ENCODE measurements at places on chromosomes 4 and X.

DNA sequence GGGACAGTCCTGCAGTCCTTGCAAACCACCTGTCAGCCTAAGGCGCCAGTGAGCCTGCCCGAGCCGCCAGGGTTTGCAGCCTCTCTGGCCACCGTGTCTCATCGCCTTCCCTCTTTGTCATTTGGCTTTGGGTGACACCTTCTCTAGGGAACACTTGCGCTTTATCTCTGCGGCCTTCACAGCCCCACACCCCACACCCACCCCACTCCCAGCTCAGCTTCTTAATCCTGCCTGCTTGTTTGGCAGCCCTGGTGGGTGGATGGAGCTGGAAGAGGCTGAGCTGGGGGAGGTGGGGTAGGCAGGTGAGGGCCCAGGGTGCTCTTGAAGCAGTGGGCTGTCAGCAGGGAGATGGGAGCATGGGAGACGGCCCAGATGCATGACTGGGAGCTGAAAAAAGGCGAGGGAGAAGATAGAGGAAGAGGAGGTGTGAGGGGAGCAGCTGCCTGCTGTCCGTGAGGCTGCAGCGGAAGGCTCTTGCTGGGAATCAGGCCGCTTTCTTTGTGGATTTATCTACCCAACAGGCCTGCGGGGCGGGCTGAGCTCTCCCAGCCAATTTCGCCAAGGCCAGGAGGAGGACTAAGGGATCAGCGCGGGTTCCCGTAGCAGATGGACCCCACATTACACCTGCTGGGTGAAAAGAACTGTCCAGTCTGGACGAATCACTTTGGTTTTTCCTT, 97.5 kb upstream of the STOX2 start:
- no peak for DNase-seq

- DNase-seq, result peak; percentile 55
These were observed 8.1 kb downstream of the ENPEP start for GRCh38 chr4:110484029-110484428.

DNA sequence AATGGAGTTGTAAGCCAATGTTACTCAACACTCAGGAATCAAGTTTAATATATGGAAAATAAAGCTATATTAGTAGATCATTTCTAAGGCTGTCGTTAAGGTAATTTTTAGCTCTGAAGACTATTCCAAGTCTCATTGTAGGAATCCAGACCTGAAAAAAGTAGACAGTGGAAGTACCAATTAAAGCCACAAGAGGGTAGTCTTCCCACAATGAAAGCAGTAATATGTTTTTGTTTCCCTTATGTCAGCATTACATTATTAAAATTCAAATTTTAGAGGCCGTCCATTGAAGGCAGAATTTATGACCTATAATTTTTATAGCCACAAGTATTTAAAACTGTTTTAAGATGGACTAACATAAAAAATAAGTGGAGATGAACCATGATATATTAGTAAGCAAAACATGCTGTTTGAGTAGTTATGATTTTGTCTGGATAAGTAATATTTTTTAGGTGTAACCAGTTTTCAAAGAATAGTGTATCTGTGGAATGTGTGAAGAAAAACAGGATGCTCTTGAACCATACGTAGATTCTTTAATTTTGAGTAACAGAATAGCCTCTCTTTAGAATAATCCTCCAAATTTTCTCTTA, 372.6 kb upstream of the TECRL start:
- peak; percentile 19 for DNase-seq

GRCh38 chrX:139823806-139824205, 109.0 kb downstream of the ATP11C start:
- DNase-seq, result no peak

DNA sequence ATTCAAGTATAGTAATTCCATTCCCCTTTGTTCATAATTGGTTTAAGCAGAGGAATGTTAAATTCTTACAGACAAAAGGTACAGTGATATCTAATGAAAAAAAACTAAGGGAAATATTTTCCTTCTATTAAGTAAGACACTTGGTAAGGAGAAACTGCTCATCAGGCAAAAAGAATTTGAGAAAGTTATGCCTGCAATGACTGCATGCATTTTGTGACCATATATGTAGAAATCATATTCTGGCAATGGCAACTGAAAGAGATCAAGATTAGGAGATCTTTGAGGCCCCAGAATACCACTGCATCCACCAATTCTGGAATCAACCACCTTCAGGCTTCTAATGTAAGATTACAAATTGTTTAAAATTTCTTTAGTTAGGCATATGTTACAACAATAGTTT, 364.8 kb downstream of the PCDH10 start:
- DNase-seq, result no peak

DNA sequence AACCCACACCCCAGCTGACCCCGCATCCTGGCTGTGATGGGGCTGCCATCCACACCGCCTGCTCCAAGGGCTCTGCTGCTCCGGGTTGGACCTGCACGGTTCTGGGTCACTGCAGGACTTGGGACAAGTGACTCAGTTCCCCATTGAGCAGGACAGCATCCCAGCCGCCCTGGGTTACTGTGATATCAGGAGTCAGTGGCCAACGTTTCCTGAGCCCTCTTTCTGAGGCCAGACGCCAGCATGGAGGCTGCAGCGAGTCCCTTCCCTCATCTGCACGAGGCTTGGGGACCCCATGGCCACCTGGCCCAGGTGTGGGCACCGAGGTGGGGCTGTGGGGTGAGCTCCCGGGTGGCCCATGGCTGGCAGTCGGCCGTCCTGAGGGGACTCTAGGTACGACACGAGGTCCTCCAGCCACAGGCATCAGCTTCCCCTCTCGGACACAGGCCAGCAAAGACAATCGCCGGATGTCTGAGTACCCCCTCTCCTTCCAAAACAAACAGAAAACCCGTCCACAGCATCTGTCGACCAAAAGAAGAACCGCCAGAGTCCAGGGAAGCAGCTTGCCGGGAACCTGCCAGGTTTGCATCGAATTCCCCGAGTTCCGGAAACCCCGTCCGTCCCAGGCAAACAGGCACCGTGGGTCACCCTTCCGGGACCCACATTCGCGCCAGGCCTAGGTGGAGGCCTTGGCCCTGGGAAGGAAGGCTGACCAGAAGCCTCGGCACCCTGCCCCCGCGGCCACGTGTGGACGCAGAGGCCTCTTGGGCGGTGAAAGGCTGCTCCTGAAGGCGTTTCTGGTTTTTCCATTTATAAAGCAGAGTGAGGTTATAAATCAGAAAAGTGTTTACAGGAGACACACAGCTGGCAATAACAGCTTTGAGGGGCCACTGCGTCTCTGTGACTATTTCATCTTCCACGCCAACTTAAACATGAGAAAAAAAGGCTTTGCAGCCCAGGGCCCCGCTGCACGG, 136.0 kb downstream of the FAM53A start:
- DNase-seq, result no peak

DNA sequence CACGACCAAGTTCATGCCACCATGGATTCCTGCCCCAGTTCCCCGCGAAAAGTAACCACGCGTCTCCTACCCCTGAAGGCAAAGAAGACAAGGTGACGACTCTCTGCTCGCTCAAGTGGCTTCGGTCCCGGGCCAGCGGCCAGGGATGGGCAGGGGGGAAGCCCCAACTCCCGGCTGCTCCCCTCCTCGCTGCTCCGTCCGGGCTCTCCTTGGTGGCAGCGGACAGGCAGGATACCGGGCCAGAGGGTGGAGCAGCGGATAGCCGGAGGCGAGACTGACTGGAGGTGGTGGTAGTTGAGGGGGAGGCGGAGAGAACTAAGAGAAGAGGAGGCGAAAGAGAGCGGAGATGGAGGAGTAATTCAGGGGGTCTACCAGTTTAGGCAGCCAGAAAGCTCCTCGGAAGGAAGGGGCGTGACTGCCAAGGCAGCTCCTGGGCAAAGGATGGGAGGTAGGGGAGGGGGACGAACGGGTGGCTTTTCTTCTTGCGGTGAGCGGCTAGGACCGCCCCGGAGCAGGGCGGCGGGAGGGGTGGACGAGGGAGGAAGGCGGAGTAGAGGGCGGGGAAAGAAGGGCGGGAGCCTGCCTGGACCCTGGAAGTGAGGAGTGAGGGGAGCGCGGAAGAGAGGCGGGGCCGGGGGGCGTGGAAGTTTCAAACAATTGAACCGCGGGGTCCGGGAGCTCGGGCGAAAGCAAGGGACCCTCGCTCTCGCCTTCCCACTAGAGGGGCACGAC, at the start of gene AMOT:
AMOT (minus strand) TSS at position 450 of the 732 bp plus-strand sequence. CDS start 17,705 bp downstream, outside the sequence.
- peak; percentile 64 for DNase-seq

GRCh38 chr4:90152024-90152423, 24.8 kb downstream of the CCSER1 start:
- no peak for DNase-seq

GRCh38 chr4:82287720-82288119, 86.1 kb downstream of the HNRNPD start:
- DNase-seq, result no peak

- no peak for DNase-seq
These were observed 4.8 kb upstream of the GPM6B start for GRCh38 chrX:13821738-13822137.

GRCh38 chrX:49019599-49020249, 17.7 kb upstream of the GRIPAP1 start:
- no peak for DNase-seq

DNA sequence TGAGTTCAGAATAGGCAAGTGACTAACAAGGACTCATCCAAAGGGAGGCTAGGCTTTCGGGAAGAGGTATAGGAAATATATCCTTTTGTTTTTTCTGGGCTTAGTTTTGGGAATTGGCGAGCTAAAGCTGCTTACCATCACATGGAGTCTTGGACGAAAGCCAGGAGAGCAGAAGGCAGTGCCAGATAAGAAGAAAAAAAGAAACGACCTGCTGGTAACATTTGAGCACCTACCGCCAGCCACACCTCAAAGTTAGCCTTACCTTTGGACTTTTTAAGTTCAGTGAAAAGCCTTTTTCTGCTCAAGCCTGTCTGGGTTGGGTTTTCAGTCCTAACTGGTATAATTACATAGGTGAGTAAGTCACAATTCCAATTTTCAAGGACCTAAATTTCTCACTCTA, 85.1 kb upstream of the LCORL start:
- no peak for DNase-seq

- no peak for DNase-seq
These were observed 46.3 kb downstream of the ARHGAP6 start for GRCh38 chrX:11619441-11619840.

GRCh38 chr4:26235500-26235899, 85.3 kb upstream of the RBPJ start:
- no peak for DNase-seq

DNA sequence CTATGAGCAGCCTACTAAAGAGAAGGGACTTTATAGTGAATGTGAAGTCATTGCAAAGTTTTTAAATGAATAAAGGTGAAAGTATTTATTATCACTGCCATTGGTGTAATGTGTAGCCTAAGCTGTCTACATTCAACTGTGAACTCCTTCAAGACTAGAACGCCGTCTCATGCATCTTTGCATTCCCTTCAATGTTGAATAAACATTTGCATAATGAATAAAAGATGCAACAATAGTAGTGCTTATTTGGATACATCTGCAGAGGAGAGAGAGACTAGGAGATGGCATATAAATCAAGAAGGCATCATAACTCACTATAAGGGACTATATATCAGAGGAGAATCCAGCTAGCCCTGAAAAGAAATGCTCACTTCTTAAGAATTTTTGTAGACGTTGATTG, 1623.8 kb upstream of the TENM3 start:
- no peak for DNase-seq

DNA sequence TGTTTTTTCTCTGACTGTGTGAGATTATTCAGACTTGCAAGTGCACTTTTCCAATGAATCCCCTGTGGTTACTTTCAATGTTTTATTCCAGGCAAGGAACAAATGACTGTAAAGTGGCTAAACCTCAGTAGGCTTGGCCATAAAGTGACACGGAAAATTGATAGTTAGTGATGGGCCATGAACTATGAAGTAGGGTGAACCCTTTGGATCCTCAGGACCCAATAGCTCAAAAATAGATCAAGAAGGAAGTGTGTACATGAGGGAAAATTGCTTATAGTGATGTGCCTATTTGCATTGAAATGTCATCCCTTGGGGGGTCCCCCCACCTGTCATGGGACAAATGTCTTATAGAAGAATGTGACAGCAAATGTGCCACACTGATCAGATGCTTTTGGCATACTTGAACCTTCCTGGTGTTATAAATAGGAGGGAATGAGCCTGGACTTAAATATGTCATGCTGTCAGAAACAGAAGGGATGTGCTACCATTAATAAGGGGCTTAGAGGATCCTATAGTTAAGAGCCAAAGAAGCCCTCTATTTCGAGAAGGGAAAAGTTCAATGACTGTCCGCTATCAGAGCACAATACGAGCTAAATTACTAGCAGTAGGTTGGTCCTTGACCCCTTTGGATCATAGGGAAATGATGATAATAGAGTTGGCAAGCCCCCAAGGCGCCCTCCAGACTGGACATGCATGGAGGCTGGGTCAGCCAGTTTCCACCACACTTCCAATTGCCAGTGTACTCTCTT, 30.3 kb downstream of the SLC16A2 start:
- no peak for DNase-seq

GRCh38 chr4:34372815-34373214, 1871.5 kb downstream of the ARAP2 start:
- DNase-seq, result no peak

All from GM13976 (cell line).